ENCODE measurements at places on chromosomes 2 and 18. TPM values are rescaled to one million over a fixed set of nuclear protein-coding genes. Genes with fewer than 3 reads are reported as not detected.

DNA sequence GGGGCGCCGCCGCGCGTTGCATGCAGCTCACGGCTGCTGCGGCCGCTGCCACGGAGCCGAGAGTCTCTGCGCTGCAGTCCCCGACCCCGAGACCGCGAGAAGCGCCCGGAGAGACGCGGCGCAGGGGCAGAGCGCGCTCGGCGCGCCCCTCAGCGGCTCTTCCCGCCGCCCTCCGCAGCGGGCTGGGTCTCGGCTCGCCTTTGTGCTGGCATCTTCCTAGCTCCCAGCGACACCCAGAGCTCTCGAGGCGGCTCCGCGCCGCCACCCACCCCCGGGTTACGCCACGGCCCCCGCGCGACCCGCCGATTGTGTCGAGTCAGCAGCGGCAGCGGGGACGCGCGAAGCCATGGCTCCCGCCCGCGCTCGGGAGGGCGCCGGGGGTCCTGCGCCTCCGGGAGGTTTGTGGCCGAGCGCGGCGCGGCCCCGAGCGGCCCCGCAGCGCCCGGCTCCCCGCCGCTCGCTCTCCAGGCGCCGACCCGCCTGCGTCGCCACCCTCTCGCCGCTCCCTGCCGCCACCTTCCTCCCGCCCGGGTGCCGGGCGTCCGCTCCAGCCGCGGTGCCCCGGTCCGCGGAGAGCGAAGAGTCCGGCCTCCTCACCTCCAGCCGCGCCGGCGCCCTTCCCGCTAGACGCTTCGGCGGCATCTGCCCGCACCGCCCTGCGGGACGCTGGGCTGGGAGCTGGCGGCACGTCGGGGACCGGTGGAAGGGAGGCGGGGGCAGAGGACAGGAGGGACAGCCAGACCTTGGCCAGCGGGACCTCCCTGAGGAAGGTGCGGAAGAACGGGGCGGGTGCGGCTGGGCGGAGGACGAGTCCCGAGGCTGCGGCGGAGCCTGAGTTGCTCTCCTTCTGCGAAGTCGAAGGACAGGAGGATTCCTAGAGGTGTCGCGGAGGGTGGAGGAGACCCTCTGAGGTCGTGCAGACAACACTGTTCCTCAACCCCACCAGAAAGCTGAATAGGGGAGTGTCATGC lies 46.3 kb upstream of the CCDC150 start:
- peak; percentile 30 for DNase-seq

GRCh38 chr18:78976765-78977636 lies 2.6 kb upstream of the SALL3 start:
- no peak for DNase-seq

DNA sequence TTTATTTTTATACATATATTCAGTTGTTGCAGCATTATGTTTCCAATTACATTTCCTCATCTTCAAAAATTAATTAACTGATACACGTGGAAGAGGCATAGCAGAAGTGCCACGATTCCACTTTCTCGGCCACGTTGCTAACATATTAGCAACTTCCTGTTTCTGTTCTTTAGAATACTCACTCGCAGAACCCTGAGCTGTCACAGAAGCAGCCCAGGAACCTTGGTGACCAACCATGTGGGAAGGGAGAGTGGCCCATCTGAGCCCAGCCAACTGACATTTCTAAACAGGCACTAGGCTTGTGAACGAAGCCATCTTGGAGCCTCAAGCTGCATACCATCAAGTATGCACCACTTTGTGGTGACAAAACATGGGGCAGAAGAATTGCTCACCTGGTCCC lies 350.1 kb downstream of the CBLN2 start:
- no peak for DNase-seq

GRCh38 chr2:203584784-203585183 lies 49.7 kb upstream of the RAPH1 start:
- DNase-seq: no peak

GRCh38 chr18:78080081-78080480 lies 830.4 kb downstream of the GALR1 start:
- DNase-seq: no peak

DNA sequence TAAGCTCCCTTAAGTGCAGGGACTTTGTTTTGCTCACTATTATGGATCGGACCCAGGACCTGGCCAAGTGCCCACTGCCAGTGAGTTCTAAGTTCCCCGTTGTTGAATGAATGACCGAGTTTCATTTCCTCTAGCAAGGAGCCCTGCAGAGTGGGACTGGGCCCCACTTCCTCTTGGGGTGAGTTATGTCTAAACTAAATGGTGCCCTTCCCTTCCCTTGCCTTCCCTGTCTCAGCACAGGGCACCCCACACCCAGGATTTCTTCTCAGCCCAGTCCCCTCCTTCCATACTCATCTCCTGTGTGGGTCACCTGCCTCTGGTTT lies 195.3 kb upstream of the HS6ST1 start:
- DNase-seq: no peak

GRCh38 chr2:148955798-148956197 lies 80.8 kb downstream of the KIF5C start:
- peak; percentile 53 for DNase-seq

Gene MLPH
- 27.1 TPM for total RNA-seq

Gene CCDC141
- not detected for total RNA-seq

Gene PID1
- 211 TPM for total RNA-seq
